Kidney glomerular epithelial cell (primary cell): ENCODE measurements at places on chromosomes 3 and 15.

DNA sequence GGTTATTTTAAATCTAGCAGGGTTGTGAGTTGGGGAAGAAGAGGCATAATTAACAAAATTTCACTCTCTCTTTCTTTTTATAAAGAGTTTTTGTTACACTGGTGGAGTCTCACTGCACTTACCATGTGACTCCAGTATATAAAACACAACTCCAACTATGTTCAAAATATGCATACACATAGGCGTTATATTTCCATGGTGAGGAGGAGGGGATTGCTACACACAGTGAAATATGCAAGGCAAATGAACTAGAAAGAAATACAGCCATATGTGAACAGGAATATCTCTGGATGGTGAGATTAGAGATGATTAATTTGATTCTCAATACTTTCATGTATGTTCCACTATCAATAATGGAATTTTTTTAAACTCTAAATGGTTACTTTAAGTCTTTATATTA, 385.0 kb downstream of the MAGI1 start:
- DNase-seq, result no peak

DNA sequence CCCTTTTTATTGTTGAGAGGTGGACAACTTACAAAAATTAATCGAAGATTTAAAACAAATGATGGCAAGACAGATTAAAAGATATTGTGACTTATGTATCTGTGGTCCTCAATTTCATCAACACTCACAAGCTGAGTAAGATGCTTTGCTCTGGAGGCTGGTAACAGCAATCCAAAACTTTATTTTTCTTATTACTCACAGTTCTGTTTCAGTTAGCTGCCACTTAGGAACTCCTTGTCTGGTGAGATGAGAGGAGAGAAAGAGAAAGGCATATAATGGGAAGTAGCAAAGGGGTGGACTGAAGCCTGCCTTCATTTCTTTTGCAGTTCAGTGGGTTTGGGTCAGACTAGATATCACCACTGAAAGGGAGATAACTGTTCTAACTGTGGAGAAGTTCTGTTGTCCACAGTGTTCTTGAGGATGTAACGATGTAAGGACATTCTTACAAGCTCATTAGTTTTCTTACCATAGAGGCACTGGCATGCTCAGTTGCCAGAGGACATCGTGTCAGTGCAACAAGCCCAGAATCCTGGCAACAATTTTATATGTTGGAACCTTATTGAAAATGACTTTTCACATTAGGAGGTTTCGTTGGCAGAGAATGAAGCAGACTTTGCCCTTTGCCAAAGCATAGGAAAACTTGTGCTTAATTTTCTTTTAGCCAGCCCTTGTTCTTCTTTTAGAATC, 93.6 kb downstream of the PLCL2 start:
- DNase-seq, result no peak

- DNase-seq, result no peak
These were observed at the start of gene GOLGA6L2 for GRCh38 chr15:23447107-23447500. TSS of gene GOLGA6L2 (minus strand) at chr15:23447243. CDS start at chr15:23447181, 62 bp downstream.

- no peak for DNase-seq
These were observed 4.2 kb downstream of the ABTB1 start for GRCh38 chr3:127676921-127677351.

GRCh38 chr3:24199300-24199699, 254.2 kb downstream of the NR1D2 start:
- no peak for DNase-seq

DNA sequence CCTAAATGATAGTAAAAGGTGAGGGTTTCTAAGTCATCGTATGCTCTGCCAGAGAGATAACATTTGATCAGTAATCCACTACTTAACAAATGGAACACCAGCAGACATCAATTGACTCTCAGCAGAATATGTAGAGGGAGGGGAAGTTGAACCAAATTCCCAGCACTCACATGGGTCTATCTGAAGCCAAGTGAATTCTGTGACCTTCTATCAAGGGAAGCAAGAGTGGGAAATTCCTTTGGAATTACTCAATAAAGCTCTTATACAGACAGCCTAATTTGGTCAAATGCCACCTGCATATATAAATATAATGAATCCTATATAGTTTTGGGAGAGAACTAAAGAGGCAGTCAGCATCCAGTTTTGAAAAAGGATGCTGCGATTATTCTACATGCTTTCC, 15.8 kb upstream of the KCNMB2 start:
- DNase-seq, result no peak

- DNase-seq, result peak; percentile 46
These were observed 59.7 kb downstream of the NOX5 start for GRCh38 chr15:69074001-69074842.

GRCh38 chr15:91866371-91866905, 12.9 kb downstream of the SLCO3A1 start:
- DNase-seq, result no peak
